ENCODE measurements at places on chromosomes 2 and 18.
A peak's percentile ranks its signal among the peaks of the same experiment; 100 is the strongest.

DNA sequence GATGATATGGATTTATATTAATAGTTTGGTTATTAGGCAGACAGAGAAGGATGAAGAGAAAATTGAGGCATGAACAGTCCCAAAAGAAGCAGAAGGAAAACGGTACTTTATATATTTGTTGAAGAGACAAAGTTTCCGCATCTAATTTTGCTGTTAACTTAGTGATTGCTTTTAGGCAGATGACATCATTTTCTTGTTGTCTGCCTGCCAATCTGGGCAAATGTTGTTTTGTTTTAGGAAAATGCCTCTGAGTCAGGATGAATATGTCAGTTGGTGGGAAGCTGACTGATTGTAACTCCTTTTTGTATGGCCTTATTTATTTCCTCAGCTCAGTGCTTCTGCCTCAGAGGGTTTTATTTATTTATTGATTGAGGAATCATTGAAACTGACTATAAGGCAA, 52.5 kb upstream of the CAVIN2 start:
- no peaks in the 10 kb centered on the region for H3K36me3 ChIP-seq
- H3K4me3 ChIP-seq = no peak overlapping the region
- no peak for DNase-seq
- no peaks in the 10 kb centered on the region for H3K27me3 ChIP-seq

- H3K4me3 ChIP-seq = no peak overlapping the region
- peaks cover 4% of the 10 kb centered on the region for H3K27me3 ChIP-seq
- no peak for DNase-seq
- no peak overlapping the region for H3K27ac ChIP-seq
- H3K4me1 ChIP-seq = no peaks in the 10 kb centered on the region
- no peaks in the 10 kb centered on the region for H3K36me3 ChIP-seq
These were observed 29.3 kb upstream of the OTOS start for GRCh38 chr2:240169486-240170353.

DNA sequence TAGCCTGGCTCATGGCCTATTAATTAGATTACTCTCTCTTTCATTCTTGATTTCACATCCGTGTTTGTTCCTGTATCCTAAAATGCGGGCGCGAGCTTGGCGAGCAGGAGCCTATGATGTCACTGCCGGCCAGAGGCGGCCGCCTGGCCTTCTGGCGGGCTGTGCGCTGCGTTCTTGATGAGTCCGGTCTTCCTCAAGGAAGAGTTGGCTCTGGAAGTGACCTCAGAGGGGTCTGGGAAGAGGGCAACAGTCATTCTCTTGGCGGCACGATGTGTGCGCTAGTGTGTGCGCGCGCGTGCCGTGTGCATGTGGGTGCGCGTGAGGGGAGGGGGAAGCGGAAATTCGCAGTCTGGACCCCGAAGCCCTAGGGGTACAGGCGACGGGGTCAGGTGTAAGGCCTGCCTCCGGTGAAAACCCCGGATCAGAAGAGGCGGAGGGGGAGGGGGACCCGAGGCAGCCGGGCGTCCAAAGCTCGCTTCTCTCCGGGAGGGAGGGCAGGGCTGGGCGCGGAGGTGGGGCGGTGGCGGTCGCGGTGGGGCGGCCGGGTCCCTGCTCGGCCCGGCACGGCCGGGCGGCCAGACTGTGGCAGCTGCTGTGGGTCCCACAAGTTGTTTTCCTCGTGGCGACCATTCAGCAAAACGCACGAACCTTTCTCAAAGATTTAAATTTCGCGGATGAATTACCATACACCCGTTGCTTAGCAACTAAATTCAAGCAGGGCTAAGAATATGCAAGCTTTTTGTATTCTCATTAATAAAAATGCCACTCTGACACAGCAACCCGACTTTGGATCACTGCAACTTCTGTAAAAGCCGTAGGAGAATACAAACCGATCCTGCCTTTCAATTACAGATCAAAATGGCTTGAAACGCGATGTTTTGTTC, 8.4 kb downstream of the POU3F3 start:
- no peak overlapping the region for H3K27ac ChIP-seq
- peaks cover 9% of the 10 kb centered on the region for H3K4me1 ChIP-seq
- peaks cover 5% of the 10 kb centered on the region for H3K27me3 ChIP-seq
- H3K4me3 ChIP-seq = peak overlapping the region; percentile 36
- DNase-seq = no peak
- H3K36me3 ChIP-seq = no peaks in the 10 kb centered on the region

GRCh38 chr2:24432121-24432520, 58.9 kb upstream of the NCOA1 start:
- no peak overlapping the region for H3K27ac ChIP-seq
- H3K36me3 ChIP-seq = no peaks in the 10 kb centered on the region
- no peak for DNase-seq
- H3K4me1 ChIP-seq = peaks cover 52% of the 10 kb centered on the region
- H3K4me3 ChIP-seq = no peak overlapping the region

GRCh38 chr2:39696101-39696553, 30.4 kb downstream of the TMEM178A start:
- peaks cover 30% of the 10 kb centered on the region for H3K4me1 ChIP-seq
- no peak for DNase-seq
- H3K4me3 ChIP-seq = no peak overlapping the region
- peak overlapping the region; percentile 65 for H3K27ac ChIP-seq

- DNase-seq = no peak
- H3K27ac ChIP-seq = no peak overlapping the region
- H3K27me3 ChIP-seq = no peaks in the 10 kb centered on the region
- H3K36me3 ChIP-seq = peaks cover 81% of the 10 kb centered on the region
- no peak overlapping the region for H3K4me3 ChIP-seq
These were observed 11.5 kb downstream of the VPS4B start for GRCh38 chr18:63410792-63411191.

DNA sequence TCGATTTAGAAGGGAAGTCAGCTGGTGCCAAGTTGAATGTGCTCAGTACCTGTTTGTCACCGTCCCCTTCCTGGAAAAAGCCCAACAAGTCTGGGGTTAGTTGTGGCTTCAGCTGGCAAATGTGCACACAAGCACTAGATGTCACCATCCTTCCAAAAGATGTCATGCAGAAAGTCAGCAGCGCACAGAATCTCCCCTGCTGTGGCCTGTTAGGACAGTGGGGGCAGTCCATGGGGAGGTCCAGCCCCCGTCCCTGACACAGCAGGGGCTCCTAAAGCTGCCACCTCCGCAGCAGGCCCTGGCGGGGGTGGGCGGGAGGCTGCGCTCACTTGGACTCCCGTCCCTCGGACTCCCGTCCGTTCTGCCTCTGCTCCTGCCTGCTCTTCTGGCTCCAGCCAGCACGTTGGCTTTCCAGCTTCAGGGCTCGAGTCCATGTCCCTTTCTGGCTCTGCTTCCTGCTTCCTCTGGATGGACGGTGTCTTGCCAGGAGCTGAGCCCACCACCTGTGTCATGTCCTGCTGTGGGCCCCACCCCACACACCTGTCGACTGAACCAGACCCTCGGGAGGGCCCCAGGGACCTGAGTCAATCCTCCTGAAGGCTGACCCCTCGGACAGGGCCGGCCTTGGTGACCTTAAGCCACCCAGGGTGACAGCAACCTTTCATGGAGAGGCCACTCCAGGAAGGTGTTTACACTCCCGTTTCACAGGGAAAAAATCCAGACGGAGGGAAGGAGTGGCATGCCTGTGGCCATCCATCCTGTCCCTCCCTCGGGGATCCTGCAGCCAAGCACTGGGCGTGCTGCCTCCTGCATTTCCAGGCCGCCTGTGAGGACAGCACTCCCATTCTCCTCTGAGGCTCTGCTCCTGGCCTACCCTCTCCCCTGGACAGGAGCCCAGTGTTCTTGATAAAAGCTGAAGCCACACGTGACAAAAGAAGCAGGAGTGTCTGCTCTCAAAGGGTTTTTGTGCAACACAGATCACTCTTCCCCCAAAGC, 8.5 kb downstream of the RAB17 start:
- H3K27ac ChIP-seq = peak overlapping the region; percentile 44
- H3K27me3 ChIP-seq = no peaks in the 10 kb centered on the region
- no peaks in the 10 kb centered on the region for H3K36me3 ChIP-seq
- H3K4me3 ChIP-seq = peak overlapping the region; percentile 36
- peak; percentile 51 for DNase-seq
- H3K4me1 ChIP-seq = peaks cover 7% of the 10 kb centered on the region

- no peak overlapping the region for H3K4me3 ChIP-seq
- DNase-seq = peak; percentile 64
- peak overlapping the region; percentile 13 for H3K27ac ChIP-seq
- no peaks in the 10 kb centered on the region for H3K36me3 ChIP-seq
These were observed 862.4 kb upstream of the ACVR2A start for GRCh38 chr2:146982393-146982846.

- no peaks in the 10 kb centered on the region for H3K27me3 ChIP-seq
- no peak overlapping the region for H3K4me3 ChIP-seq
- H3K36me3 ChIP-seq = no peaks in the 10 kb centered on the region
- DNase-seq = no peak
- no peak overlapping the region for H3K27ac ChIP-seq
These were observed 26.0 kb upstream of the GALR1 start for GRCh38 chr18:77223653-77224052.

DNA sequence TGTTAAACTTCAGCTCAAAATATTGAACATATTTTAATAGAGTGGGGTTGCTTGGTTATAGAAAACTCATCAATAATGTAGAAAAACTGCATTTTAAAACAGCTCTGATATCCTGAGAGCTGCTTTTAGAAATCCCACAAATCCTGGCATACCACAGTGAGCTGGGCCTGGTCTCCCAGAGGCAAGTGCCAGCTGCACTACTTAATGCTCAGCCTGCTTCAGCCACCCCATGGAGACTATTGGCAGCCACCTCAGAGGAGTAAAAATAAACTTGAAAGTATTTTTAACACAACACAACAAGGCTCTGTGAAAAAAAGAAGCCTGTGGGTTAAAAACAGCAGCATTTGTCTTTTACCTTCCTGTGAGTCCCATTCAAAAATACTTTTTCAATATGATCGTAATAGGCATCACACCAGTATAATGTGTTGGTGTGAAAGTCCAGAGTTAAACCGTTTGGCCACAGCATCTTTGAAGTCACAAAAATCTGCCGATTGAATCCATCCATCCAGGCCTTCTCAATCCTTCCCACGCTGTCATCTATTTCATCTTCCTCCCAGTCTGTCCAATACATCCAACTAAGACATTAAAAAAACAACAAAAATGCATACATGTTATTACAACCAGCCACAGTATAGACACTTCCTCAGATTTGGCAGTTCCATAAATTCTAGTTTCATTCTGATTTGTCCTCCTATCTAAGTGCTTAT, 1115.3 kb downstream of the LRP1B start:
- no peaks in the 10 kb centered on the region for H3K27me3 ChIP-seq
- H3K36me3 ChIP-seq = no peaks in the 10 kb centered on the region
- DNase-seq = no peak
- H3K4me3 ChIP-seq = peak overlapping the region; percentile 17
- peaks cover 4% of the 10 kb centered on the region for H3K4me1 ChIP-seq

GRCh38 chr18:72128649-72129048, 415.5 kb downstream of the CBLN2 start:
- no peak overlapping the region for H3K27ac ChIP-seq
- H3K4me3 ChIP-seq = no peak overlapping the region
- no peaks in the 10 kb centered on the region for H3K36me3 ChIP-seq
- H3K4me1 ChIP-seq = no peaks in the 10 kb centered on the region
- no peaks in the 10 kb centered on the region for H3K27me3 ChIP-seq

GRCh38 chr2:2022941-2023586, 278.7 kb upstream of the PXDN start:
- no peak overlapping the region for H3K27ac ChIP-seq
- H3K27me3 ChIP-seq = no peaks in the 10 kb centered on the region
- no peaks in the 10 kb centered on the region for H3K4me1 ChIP-seq
- no peaks in the 10 kb centered on the region for H3K36me3 ChIP-seq
- no peak overlapping the region for H3K4me3 ChIP-seq

DNA sequence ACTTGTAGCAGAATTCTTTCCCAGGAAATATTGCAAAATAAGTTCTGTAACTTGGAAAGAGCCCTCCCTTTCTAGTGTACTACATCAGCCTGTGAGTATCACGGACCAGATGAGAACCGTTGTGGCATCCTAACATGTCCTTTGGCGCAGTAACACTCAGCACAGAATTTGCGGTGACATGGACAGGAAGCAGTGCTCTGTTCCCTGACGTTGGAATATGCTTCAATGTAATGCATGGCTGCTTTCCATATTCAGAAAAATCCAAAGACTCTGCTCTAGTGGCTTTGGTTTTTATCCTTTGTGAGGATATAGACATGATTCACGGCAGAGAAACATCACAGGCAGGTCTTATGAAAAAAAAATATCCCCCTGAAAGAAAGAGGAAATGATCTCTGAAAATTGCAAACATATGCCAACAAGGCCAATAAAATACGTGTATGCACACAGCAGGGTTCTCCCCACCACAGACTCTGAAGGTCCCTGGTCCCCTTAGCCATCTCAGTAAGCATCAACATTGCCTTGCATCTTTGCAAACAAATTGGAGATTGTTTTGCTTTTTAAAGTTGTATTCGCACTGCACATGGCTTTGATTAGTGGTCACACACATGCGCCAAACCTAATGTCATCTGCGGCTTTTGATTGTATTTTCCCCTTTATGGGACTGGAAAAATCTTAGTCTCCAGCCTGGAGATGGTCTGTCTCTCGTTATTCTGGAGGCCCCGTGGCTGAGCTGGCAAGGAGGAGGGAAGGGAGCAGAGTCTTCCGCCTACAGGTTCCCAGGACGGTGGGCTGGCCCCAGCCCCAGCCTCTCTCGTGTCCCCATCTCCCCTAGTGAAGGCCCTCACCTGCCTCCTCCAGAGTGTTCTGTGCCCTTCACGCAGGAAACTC, 122.9 kb downstream of the COPS8 start:
- H3K27me3 ChIP-seq = peaks cover 7% of the 10 kb centered on the region
- H3K36me3 ChIP-seq = no peaks in the 10 kb centered on the region
- no peak overlapping the region for H3K4me3 ChIP-seq
- DNase-seq = no peak

DNA sequence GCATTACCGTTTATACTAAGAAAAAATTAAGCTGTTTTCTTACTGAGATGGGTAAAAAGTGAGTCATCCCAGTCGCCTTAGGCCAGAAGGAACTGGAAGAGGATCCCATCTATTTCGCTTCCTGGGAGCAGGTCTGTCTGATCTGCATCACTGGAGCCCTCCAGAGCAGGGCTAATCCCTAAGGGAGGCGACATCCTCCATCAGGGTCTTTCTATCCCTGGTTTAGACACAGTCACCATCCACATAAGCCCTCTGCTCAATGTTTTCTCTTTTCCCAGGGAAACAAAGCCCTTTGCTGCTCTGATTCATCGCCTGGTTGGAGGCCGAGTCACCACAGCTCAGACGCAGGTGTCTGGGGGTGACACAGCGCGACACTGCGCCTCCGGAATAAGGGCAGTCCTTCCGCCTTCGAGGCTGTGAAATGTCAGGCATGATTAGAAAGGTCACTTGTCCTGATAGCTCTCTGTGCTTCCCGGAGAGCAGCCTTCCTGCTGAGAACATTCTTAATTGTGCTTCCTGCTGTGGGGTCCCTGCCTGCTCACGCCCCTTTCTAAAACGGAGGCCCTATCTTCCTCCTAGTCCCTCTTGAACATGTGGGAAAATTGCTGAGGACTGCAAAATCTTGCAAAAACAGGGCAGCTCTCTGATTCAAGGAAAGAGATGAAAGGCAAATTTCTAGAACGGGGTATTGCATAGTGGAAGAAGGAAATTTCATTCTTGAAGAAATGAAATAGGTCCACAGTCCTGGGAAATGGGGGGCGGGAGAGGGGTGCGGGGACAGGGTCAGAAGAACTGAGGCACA, 56.3 kb downstream of the MARCHF4 start:
- peaks cover 2% of the 10 kb centered on the region for H3K27me3 ChIP-seq
- no peaks in the 10 kb centered on the region for H3K36me3 ChIP-seq
- H3K27ac ChIP-seq = no peak overlapping the region
- no peaks in the 10 kb centered on the region for H3K4me1 ChIP-seq
